ENCODE measurements at places on chromosomes 12 and 14.

DNA sequence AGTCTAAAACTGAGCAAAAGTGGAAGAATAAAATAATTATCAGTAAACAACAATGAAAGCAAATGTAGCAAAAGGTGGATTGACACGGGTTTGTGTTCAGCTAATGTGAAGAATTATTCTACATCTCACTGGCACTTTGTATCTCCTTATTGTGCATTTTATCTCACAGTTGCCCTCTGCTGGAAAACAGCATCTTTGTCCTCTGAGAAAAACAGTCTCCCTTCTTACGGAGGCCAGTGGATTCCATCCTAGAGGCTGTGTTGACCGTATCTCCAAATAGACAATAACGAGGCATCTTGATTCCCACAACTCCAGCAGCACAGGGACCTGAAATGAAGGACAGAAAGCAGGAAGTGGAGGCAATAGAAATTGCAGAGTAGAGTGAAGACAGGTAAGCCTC lies 51.3 kb upstream of the PLBD1 start:
- no peak for DNase-seq

DNA sequence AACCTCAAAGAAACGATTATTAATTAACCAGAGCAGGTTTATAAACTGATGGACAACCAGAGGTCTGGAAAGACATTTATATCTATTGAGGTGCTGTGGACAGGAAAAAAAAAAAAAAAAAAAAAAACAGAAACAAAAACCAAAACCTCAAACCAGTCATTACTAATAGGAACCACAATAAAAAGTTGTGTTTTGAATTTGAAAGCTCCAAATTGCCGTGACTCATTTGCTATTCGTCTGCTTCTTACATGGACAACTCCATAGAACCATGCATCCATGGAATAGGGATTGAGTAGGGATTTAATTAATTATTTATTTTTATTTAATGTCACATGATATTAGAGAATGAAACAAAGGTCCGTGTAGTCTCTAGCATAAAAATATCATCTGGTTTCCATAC lies 134.1 kb upstream of the SSTR1 start:
- DNase-seq = no peak

GRCh38 chr12:104423273-104423672 lies 33.5 kb upstream of the CHST11 start:
- no peak for DNase-seq

- no peak for DNase-seq
Observed at GRCh38 chr12:24632466-24632865, 316.4 kb downstream of the BCAT1 start.

- DNase-seq = no peak
Observed at GRCh38 chr14:89617481-89618329, 200.7 kb upstream of the FOXN3 start.

DNA sequence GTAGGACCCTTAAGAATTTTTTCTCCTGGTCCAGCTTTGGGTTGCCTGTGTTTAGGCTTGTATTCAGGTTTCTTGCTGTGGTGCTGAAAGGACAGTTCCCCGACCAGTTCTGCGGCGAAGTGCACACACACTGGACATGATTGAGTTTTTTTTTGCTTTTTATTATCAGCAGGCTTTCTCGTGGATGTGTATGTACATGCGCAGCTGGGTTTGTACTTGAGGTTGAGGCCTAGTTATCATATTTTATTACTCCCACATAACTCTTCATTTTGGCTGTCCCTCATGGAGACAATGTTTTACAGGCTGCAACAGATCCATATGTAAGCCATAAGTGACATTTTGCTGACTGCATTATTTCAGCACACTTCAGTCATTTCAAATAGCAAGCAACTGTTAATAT lies 2.5 kb downstream of the SCN8A start:
- DNase-seq = peak; percentile 22

GRCh38 chr14:46988312-46988711 lies 336.7 kb upstream of the RPL10L start:
- DNase-seq = no peak

GRCh38 chr12:52417740-52418139 lies 11.6 kb upstream of the KRT82 start:
- DNase-seq = no peak

- no peak for DNase-seq
Observed at GRCh38 chr12:124321556-124322270, 26.8 kb downstream of the RFLNA start.

DNA sequence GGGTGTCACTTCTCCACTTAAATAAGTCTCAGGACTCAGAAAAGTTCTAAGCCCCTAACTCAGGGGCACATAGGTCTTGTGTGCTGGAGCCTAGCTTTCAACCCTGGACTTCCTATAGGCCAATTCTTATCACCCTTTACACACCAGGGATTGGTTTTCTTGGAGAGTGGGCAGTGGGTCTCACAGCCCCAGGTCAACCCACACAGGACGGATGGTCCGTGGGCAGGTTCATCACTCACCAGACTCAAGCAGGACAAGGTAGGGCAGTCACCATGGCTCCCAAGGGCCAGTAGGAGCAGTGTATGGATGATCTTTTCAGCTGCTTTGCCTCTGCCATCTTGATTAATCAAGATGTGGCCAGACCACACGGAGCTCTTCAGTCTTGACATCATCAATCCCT lies 232.5 kb downstream of the SLC41A2 start:
- DNase-seq = no peak

DNA sequence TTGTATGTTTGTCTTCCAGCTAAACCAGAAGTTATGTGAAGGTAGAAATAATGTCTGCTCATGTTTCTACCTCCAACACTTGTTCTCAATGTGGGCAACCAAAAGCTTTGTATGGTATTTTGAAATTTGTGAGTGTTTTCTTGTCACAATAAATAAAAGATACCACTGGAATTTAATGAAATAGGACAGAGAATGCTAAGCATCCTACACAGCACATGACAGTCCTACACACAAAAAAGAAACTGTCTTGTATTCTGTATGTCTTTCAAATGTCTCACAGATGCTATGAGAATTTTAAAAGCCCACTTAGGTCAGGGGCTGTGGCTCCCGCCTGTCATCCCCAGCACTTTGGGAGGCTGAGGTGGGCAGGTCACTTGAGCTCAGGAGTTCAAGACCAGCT lies 68.9 kb downstream of the RALGAPA1 start:
- no peak for DNase-seq

DNA sequence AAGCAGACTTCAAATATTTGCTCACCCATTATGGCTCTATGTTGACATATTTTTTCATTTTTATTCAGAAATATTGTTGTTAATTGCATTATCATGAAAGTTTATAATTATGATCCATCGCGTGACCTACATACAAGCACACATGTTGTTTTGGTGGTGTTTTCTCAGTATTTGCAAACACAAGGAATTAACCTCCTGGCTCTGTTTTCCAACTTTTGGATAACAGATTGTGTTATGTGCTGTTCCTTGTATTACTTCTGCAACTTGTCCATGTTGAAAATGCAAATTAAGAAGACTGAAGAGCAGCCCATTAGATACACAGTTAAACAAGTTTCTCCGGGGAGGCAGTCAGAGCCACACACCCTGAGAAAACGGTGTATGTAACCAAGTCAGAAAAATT lies 201.2 kb downstream of the SEC23A start:
- DNase-seq = no peak

DNA sequence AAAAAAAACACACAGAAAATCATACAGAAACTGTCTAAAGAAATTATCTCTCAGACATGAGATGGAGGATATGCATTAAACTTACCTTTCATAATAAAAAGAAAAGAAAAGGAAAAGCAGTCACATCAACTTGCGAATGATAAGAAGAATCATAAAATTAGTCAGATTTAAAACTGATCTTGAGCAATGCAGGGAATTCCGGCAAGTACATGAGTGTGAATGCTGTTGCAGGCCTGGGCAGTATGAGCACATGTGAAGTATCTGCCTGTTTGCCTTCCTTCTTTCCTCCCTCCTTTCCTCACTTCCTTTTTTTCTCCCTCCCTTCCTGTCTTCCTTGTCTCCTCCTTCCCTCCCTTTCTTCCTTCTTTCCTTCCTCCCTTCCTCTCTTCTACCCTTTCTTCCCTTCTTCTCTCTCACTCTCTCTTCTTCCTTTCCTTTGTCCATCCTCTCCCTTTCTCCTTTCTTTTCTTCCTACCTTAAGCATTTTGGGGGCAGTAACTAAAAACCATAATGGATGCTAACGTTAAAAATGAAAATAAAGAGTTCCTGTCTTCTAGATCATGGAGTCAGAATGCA lies 38.5 kb upstream of the SLC6A15 start:
- no peak for DNase-seq

- DNase-seq = no peak
Observed at GRCh38 chr14:30330033-30330432, 228.9 kb upstream of the G2E3 start.

DNA sequence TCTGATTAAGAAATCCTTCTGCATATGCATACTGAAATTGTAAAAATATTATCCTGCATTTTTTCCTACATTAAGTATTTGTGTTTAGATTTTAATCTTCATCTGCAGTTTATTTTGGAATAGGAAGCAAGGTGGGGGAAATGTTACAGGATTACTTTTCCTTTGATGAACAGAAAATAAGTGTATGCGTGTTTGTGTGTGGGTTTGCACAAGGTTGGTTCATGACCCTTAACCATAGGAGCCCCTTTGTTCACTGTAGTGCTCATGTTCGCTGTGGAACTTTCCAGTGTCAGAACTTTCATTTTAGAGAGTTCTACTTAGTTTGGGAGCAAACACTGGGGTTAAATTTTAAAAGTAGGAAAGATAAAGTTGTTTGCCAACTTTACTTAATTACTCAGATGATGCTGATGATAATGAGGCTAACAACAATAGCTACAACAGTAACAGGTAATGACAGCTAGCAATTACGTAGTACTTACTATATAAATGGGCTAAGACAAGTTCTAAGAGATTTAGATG lies 6.4 kb upstream of the A2M start:
- DNase-seq = no peak

DNA sequence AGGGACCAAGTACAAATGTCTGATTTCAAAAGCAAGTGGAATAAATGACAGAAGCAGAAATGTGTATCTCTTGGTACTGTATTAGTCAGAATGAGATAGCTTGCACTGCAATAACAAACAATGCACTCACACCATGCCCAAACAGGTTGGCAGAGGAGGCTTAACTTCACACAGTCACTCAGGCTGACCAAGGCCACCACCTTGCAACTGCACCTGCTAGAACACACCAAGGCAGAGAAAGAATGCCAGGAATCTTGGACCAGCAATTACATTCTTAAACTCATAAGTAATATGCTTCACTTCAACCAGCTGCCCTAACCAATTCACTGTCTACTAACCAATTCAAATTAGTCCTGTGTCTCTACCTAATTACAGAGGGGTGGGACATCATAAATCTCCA lies 378.3 kb downstream of the BCL11B start:
- DNase-seq = no peak

- no peak for DNase-seq
Observed at GRCh38 chr12:132772606-132773005, 11.0 kb upstream of the ANKLE2 start.

DNA sequence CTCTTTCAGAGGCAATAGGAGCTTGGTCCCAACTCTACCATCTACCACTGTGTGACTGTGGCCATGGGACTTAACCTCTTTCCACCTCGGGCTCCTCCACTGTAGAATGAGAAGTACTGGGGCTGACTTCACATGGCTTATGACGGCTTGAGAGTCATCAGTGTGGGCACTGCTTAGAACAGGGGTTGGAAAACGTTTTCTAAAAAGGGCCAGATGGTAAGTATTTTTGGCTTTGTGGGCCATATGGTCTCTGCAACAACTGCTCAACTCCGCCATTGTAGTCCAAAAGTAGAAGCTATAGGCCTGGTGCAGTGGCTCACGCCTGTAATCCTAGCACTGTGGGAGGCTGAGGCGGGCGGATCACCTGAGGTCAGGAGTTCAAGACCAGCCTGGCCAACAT lies 69.2 kb upstream of the LTA4H start:
- DNase-seq = no peak

- no peak for DNase-seq
Observed at GRCh38 chr14:81066672-81067071, 111.3 kb downstream of the TSHR start.

DNA sequence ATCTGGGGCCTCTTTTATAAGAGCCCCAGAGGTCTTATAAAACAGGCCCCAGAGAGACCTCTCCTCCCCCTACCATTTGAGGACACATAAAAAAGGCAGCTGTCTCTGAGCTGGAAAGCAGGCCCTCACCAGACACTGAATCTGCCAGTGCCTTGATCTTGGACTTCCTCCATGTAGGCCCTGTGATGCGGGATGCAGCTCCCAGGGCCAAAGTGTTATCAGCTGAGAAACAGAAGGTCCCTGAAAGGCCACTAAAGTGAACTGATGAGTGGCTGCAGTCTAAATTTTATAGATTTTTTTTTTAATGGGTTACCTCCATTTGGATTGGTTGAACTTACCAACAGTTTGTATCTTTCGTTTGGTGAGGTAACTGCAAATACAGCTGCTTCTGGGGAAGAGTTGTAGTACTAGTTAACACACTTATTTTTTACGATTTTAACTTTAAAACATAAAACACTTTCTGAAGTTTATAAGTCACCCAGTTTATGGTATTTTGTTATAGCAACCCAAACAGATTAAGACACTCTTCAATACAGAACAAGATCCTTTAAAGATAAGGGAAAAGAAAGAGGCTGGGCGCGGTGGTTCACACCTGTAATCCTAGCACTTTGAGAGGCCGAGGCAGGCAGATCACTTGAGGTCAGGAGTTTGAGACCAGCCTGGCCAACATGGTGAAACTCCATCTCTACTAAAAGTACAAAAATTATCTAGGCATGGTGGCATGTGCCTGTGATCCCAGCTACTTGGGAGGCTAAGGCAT lies 5.6 kb upstream of the GUCY2C start:
- DNase-seq = no peak

DNA sequence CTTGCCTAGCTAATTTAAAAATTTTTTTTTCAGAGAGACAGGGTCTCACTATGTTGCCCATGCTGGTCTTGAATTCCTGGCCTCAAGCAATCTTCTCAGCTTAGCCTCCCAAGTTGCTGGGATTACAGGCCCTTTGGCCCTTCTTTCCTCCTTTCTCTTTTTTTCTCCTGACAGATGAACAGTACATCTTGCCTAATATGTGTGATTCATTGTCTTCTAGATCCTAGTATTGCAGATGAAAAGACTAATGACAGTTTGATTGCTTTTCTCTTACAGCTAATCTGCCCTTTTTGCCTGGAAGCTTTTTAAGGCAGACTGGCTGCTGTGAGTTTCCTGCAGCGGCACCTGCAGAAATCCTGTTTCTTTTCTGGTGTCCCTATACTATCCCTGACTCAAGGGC lies 12.0 kb downstream of the DEPDC4 start:
- no peak for DNase-seq

DNA sequence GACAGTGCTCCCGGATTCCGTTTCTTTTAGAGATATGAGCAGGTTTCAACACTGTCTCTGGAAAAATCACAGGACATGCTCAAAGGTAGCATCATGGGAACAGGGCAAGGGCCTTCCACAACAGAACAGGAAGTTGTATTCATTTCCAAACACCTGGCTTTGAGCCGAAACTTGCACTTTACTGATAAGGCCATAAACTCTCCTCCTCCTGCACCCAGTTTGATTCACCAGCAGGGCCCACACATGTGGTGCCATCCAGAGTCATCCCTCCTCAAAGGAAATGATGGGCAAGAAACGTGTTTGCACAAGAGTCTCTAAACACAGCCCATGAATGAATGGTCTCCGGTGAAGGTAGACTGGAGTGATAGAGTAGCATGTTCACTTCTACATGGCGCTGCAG lies 268.4 kb upstream of the FKBP4 start:
- no peak for DNase-seq

Data from fibroblast of the conjunctiva (primary cell).